Dermis microvascular lymphatic vessel endothelial cell (primary cell): ENCODE measurements at places on chromosomes 3 and 15. TPM values are rescaled to one million over a fixed set of nuclear protein-coding genes. Genes with fewer than 3 reads are reported as not detected.

Gene SI
- total RNA-seq: not detected in 2 replicates

Gene CEP19
- total RNA-seq: 5.6 and 6.6 TPM in 2 replicates

Gene ABI3BP
- 6.4 and 16.2 TPM in 2 replicates for total RNA-seq

Gene RNF168
- 19.5 and 21.2 TPM in 2 replicates for total RNA-seq

Gene RHOV
- total RNA-seq: under 0.01 TPM in 1 of 2 replicates, not detected in the other

Gene MB21D2
- 1.9 and 2.5 TPM in 2 replicates for total RNA-seq

Gene CRABP1
- not detected in 2 replicates for total RNA-seq

Gene GPR27
- total RNA-seq: not detected in 2 replicates
